Stimulated activated CD4-positive, alpha-beta T cell treated with anti-CD3 and anti-CD28 coated beads, Interleukin-12 subunit alpha, Interleukin-12 subunit beta, amount 100 ng/mL, for 48 hours (primary cell): ENCODE measurements at places on chromosomes 5 and 9.

GRCh38 chr5:125578551-125578950, 832.1 kb upstream of the ZNF608 start:
- no peak for DNase-seq

- DNase-seq = no peak
Measured at GRCh38 chr5:101877451-101877850, 418.6 kb downstream of the SLCO4C1 start.

- DNase-seq = no peak
Measured at GRCh38 chr5:107378218-107378899, 292.4 kb downstream of the EFNA5 start.

- DNase-seq = no peak
Measured at GRCh38 chr5:150318613-150319483, 16.1 kb upstream of the ARSI start.

DNA sequence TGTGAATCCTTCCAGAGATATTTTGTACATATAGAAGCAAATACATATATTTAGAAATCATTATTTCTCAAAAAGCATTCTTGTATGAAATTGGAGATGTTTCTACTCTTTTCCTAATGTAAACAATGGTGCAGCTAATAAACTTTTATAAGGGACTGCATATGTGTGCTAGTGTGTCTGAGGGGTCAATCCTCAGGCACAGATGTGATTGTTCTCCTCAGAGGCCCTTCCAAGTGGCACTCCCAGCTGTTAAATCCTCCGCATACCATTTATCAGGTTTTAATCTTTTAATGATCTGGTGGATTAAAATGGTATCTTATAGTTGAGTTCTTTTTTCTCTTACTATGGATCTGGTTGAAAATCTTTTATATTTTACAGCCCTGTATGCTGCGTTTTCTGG, 5.6 kb upstream of the OMD start:
- DNase-seq = no peak

DNA sequence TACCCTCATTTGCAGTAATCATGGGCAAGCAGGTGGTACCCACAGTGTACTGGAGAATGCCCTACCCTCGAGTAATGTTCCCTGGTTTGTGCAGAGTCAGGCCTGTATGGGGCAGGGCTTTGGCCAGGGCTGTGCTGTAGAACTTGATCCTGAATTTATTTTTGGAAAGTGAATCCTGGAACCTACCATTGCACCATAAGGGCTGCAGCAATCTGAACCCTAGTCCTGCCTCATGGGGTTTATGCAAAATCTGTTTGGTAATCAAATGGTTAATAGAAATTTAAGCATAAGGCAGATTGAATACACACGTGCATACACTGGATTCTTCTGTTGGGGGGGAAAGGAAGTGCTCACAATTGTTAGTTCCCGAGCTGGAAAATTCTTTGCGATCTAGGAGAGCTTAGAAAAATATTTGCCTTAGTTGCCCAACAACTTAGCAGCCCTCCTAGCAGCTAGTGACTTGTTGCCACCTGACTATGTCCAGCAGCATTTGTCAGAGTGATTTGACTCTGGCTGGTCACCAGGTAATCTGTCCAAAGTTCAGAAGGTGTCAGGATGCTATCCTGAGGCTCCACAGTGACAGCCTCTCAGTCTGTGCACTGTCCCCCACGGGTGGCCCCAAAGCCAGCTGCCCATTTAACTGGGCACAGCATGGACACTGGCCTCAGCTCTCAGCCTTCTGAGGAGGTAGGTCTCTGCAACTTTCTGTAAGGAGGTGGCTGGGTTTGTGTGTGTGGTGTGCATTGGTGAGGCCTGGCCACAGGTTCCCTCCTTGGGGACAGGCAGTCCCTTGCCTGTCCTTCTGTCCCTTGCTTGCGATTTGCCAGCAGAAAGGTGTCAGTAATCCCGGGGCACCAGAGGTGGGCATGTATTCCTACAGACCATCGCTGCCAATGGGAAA, 8.3 kb downstream of the MVB12B start:
- no peak for DNase-seq

DNA sequence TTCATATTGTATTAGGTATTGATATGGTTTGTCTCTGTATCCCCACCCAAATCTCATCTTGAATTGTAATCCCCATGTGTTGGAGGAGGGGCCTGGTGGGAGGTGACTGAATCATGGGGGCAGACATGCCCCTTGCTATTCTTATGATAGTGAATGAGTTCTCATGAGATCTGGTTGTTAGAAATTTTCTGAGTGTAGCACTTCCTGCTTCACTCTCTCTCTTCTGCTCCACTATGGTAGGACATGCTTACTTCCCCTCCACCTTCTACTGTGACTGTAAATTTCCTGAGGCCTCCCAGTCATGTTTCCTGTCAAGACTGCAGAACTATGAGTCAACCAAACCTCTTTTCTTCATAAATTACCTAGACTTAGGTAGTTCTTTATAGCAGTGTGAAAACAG, 187.4 kb upstream of the SLC24A2 start:
- no peak for DNase-seq

DNA sequence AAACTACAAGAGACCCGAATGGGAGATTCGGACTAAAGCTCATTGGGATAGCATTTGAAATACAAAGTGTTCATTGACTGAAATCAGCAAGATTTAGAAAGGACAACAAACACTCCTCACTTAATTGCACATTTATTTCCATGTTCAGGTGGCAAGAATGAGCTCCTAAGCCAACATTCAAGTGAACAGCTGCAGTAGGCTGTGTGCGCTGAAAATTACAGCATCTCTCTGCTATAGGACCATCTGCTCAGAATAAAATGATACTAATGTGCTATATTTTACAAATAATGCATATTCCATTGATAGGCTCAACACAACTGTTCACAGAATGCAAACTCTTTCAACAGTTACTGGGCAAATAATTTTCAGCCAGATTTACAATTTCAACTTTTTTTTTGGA, 61.8 kb downstream of the ELAVL2 start:
- no peak for DNase-seq

DNA sequence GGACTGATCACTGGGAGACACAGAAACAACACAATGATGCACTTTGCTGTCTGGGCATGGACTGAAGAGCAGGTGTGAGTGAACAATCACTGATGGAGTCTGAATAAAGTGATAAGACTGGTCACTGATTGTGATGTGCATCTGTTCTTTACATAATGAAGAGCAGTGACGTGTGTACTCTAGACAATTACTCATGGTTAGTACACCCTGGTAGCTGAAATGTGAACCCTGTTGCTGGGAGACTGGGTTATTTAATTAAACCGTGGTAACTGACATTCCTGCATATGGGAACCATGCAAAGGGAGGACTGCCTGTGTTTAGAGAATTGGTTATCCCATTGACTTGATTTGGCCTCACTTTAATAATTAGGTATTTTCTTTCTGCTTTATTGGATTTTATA, 202.9 kb downstream of the NR2F1-AS1 start:
- DNase-seq = no peak

DNA sequence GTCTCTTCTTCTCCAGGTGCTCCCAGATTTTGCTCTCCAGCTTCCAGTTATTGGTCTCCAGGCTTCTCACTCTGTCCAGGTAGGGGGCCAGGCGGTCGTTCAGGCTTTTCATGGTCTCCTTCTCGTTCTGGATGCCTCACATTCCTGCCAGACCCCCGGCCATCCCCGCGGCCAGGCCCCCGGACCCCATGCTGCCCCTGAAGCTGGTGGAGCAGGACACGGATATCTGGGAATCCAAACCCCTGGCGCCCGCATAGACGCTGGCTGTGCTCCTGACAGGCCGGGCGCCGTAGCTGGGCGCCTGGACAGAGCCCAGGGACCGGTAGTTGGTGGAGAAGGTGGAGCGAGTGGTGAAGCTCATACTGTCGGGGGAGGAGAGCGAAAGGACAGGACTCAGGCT, 534.4 kb upstream of the TLE4 start:
- no peak for DNase-seq

- no peak for DNase-seq
Measured at GRCh38 chr9:130296783-130297055, 31.2 kb downstream of the HMCN2 start.

DNA sequence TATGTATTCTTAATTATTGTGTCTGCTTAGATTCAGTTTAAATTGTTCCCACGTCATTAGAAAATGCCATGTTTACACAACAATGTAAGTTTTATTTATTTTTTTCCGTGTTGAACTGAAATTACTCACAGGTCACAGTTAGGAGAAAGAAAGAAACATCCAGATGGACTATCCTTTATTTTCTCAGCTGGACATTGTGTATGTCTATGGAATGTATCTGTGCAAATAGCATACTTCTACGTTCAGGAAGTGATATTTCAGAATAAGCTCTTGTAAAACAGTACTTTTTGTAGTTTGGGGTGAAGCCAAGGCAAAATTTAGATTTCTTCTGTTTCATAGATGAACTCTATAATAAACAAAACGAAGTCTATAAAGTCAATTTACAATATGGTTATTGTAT, 249.0 kb upstream of the ZNF608 start:
- DNase-seq = no peak

GRCh38 chr5:35830587-35830986, 26.1 kb upstream of the IL7R start:
- DNase-seq = no peak

DNA sequence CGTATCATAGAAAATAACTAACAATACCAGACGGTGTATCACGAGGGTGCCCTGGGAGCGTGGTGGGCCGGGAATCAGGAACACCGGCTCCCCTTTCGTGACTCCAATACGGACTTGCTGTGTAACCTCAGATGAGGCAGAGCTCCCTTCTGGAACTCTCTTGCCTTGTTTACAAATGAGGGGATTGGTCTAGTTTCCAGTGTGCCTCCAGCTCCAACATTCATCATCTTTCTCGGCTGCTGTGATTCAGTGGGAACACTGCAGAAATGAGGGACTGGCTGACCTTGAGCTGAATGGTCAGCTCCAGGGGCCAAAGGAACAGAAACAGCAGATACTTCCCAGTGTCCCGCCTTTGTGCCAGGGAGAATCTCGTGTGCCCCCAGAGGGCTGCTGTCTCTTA, 22.6 kb upstream of the TGFBI start:
- no peak for DNase-seq

DNA sequence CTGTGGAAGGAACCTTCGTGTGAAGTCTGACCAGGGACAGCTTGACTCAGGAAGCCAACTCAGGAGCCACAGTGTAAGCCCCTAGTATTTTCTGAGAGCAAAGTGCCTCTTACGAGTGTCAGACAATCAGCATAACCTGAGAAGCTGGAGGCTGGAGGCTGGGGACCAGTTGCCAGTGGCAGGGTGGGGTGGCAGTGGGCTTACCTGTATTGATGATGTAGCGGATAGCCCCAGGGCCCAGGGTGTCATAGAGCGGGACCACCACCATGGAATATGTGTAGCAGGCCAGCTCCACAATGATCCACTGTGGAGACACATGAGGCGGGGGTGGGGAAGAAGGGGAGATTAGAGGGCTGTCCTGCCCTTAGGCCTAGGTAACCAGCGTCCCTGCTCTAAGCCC, 22.9 kb downstream of the ACSL6 start:
- DNase-seq = no peak

GRCh38 chr5:133889271-133889905, 79.0 kb downstream of the C5orf15 start:
- no peak for DNase-seq

- peak; percentile 68 for DNase-seq
Measured at GRCh38 chr9:131755541-131756198, 15.8 kb upstream of the RAPGEF1 start.

- DNase-seq = no peak
Measured at GRCh38 chr5:180140571-180140970, 68.4 kb downstream of the RASGEF1C start.

DNA sequence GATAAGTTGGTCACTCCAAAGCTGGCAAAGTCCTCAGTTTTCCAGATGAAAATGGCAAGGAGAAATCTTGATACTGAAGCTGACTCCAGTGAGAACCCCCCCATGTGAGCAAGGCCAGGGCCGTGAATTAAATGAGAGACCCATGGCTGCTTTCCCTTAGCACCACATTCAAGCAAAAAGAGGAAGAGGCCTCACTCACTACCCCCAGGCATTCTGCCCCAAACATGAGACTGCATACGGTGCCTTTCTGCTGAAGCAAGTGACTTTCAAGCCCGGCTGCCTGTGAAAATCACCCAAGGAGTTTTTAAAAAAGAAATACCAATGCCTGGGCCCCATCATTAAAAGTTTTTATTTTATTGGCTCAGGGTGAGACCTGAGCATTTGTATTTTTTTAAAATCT, 66.9 kb downstream of the TMEM252 start:
- DNase-seq = no peak

GRCh38 chr5:177094224-177095087, 7.7 kb downstream of the FGFR4 start:
- DNase-seq = no peak

- DNase-seq = no peak
Measured at GRCh38 chr5:7584749-7585148, 188.8 kb downstream of the ADCY2 start.

DNA sequence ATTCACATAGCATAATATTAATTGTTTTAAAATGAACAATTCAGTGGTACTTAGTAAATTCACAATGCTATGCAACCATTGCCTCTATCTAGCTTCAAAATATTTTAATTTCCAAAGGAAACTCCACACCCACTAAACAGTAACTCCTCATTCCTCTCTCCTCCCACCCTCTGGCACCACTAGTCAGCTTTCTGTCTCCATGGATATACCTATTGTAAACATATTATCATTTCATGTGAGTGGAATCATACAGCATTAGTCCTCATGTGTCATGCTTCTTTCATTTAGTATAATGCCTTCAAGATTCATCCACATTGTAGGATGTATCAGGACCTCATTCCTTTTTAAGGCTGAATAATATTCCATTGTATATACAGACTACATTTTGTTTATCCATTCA, 48.6 kb downstream of the PHF2 start:
- DNase-seq = no peak

DNA sequence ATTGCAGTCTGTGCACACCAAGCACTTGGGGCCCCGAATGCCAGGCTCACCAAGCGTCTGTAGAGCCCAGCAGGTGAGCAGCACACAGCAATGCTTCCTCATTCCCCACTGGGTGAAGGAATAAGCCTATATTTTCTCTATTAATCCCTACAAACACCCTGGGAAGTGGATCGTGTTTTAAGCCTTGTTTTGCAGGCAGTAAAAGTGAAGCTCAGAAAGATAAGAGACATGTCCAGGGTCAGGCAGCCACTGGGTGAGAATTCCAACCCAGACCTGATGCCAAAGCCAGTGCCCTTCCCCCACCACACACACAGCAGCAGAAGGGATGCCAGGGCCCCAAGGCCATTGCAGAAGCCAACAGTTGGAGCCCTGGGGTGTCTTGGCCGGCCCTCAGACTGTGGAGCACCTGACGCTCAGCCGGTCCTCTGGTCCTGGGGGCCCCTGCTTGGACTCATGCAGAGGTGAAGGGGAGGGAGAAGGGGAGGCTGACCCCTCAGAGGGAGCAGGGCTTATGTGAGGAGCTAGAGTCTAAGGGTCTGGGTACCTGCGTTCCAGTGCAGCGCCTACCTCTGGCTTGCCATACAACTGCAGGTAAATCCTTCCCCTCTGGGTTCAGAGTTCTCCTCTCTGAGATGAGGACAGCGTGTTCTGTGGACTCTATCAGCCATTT, 26.3 kb upstream of the SYNPO start:
- DNase-seq = no peak

DNA sequence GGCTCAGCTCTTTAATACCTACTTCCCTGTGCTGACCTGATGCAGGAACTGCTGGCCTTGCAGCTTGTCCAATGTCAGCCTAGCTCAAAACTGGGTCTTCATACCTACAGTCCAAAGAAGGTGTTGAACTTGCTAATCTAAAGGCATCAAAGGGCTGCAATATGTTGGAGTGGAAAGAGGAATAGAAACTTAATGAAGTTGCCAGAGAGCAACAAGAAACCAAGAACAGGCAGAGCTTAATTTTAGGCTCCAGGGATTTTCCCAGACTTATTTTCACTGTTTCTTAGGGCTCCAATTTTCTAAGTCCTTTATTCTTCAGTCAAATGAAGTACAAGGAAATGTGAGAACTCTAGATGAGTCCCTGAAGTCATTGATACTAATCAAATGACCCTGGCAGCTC, 17.6 kb upstream of the ERCC6L2 start:
- no peak for DNase-seq
